ENCODE measurements at places on chromosomes 6 and 20.

GRCh38 chr6:1315201-1315559, 3.3 kb downstream of the FOXQ1 start:
- ATAC-seq, result no peak

DNA sequence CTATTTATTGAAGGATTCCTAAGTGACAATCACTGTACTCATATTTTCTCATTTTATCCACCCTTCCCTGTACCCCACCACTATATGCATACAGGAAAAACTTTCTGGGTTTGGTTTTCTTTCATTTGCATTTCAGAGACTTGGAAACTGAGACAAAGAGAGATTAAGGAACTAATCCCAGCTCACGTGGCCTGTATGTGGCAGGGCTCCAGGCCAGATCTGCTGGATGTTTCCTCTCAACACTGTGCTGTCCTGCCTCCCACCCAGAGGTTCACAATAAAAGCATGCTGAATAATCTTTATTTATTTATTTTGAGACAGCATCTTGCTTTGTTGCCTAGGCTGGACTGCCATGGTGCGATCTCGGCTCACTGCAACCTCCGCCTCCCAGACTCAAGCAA, 50.2 kb downstream of the CEP162 start:
- no peak for ATAC-seq

- peak; percentile 11 for ATAC-seq
These were observed 22.0 kb downstream of the CENPW start for GRCh38 chr6:126361832-126362440.

- no peak for ATAC-seq
These were observed 11.3 kb downstream of the HBS1L start for GRCh38 chr6:135043364-135043763.

- ATAC-seq, result no peak
These were observed 14.9 kb downstream of the TREML2 start for GRCh38 chr6:41186031-41186562.

DNA sequence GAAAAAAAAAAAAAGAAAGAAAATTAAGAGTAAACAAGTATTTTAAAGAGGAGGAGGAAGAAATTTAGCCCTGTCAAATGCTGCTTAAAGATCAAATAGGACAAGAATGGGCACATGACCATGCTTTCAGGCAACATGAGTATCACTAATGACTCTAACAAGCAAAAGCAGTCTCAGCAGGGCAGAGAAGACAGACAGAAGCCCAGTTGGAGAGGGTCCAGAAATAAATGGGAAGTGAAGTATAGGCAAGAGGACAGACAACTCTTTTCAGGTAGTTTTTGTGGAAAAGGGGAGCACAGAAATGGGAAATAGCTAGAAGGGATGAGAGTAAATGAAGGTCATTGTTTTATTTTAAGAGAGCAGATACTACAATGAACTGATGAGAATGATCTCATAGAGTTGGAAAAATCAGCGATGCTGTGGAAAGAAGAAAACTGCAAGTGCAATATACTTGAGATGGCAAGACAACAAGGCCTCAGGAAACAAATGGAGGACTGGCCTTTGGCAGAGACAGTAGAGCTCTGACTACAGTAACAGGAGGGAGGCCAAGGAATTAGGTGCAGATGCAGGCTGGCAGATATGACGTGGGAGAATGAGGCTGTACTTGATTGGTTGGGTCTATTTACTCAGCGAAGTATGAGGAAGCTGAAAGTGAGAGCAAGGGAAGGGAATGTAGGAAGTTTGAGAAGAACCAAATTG, 40.3 kb downstream of the KIF6 start:
- no peak for ATAC-seq

DNA sequence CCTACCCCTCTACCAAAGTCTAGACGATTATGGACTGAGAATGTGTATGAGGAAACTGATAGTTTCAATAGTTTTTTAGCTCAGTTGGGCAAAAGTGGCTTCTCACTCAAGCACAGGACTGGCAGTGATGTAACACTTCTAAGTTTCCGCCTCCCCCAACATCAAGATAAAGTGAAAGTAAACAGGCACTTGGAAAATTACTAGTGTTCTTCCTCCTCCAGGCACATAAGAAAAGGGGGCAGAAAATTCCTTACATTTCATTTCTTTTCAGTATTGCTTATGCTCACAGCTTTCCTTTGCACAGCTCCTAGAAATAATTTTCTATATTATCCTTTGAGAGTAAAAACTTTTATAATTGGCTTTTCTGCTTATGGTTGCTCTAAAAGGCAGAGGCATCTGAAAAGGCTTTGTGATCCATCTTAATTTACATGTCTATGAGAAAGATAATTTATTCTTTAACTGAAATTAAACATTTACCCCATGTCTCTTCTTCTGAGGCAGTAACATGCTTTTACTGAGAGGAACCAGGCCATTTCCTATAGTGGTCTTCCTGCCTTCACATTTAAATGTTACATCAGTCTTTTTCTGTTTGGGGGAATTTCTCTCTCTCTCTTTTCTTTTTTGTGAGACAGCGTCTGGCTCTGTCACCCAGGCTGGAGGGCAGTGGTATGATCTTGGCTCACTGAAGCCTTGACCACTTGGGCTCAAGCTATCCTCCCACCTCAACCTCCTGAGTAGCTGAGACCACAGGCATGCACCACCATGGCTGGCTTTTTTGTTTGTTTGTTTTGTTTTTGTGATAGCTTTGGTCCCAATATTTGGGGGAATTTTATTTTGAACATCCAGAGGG, 65.0 kb upstream of the EEF1A1 start:
- ATAC-seq, result peak; percentile 53

- no peak for ATAC-seq
These were observed 22.2 kb upstream of the SCRT2 start for GRCh38 chr20:697826-698225.

GRCh38 chr6:845101-845500, 152.2 kb upstream of the EXOC2 start:
- ATAC-seq, result no peak

DNA sequence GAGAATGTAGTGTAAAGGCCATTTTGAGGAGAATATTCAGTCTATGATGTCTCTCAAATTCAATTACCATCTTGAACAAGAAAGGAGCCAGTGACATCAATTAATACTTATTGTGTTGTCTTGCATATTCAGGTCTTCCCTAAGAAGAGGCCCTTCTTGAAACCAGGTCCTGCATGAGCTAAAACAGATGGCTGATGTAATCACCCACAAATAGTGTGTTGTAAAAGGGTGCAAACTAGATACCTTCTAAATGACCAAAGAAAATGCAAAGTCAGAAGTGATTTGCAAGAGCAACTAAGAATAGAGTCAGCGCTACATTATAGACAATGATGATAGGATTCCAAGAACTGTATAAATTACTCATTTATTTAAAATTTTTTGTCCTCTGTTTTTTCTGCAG, 97.0 kb downstream of the BTBD3 start:
- no peak for ATAC-seq

- no peak for ATAC-seq
These were observed 41.5 kb downstream of the DSE start for GRCh38 chr6:116412270-116412669.

DNA sequence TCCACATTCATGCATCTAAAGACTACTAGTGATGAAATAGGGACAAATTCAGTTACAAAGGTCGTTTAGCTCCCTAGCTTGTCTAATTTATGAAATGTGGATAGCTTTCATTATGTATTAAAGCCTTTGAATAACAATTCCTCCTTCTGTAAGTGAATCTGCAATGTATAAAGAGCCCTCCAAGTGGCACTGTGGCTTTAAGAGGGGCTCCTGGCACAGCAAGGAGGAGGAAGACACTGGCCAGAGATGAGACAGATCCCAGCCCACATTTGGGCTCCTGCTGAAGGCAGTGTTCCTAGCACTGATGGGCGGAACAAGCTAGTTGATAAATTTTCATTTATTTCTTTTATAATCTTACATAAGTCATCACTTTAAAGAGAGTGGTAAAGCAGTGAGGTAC, 17.6 kb upstream of the FUCA2 start:
- no peak for ATAC-seq

DNA sequence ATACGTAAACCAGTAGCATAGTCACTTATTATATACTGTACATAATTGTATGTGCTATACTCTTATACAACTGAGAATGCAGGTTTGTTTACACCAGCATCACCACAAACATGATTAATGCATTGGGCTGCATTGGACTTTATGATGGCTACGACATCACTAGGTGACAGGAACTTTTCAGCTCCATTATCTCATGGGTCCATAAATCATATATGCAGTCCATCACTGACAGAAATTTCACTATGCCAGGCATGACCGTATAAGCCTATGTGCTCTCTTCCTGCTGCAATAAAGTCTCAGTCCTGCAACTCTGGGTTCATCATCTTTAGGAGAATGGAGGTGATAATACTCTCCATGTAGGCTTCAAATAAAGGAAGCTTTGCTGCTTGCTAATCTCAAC, 45.4 kb downstream of the ALDH5A1 start:
- ATAC-seq, result no peak

DNA sequence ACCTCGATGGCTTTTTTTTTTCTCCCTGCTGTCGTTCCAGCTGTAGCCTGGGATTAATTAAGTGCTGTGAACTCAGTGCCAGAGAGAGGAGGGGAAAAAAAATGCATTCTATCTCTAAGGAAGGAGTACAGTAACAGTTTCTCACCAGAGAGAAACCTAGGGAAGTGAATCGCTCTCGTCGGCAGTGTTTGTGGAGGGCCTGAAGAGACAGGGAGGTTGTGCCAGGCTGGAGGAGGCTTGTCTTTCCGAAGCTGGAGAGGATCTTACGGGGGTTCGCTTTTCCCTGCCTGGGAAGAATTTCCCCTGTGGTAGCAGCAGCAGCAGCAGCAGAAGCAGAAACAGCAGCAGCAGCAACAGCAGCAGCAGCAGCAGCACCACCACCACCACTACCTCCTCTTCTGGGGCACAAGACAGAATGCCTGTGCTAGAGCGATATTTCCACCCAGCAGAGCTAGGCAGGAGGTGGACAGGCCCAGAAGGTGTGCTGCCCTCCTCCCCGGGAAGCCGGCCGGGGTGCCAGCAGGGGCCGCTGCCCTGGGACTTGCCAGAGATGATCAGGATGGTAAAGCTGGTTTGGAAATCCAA, 186.5 kb downstream of the PDE7B start:
- ATAC-seq, result peak; percentile 45

DNA sequence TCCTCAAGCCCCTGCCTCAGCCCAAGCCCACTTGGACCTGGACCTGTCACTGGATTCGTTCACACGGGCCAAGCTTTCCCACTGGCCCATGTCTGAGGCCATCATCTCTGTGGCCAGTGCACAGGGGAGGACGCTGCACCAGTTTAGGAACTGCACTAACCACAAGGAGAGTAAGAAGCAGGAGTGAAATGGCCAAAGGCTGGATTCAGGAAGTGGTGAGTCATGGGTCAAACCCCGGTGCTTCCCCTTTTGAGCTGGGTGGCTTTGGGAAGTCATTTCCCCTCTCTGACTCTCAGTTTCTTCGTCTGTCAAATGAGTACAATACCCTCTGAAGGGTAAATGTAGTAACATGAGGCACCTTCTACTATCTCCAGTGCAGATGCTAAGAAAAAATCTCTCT, 87.9 kb downstream of the CD40 start:
- peak; percentile 68 for ATAC-seq
